ENCODE measurements at places on chromosomes 4 and X.

- no peak for DNase-seq
Measured at GRCh38 chrX:113001836-113002235, 161.2 kb upstream of the AMOT start.

DNA sequence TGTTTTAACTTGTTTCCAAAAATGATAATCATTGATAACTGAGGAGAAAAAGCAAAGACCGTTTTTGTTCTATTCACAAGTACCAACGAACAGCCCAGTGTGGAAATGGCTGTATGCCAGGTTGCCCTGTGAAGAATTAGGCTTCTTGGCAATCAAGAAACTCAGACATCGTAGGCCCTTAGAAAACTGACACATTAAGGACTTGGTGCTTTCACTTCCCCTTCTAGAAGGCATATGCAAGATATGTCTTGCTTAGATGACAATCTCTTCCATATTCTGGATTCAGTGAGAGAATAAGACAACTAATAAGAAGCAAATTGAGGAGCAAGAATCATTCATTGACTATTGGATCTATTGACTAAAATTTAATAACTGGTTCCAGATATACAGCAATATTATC, 56.6 kb downstream of the ANAPC10 start:
- DNase-seq = no peak

DNA sequence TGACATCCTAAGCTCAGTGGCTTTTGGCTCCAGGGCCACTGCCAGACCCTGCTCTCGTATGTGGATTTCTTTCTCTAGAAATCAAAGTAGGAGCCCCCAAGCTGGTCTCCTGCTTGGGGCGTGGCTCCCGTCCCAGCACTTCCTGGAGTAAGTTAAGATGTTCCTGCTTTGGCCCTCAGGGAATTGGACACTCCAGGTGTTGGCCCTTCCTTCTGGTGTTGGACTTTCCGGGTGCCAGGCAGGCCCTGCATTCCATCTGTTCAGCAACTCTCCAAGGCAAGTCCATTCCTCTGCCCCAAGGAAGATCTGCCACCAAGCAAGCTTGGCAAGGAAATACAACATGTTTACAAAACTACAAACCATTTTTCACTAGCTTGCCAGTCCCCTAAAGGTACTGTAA, 22.1 kb upstream of the GPC4 start:
- no peak for DNase-seq

GRCh38 chr4:138698641-138699040, 316.9 kb upstream of the NOCT start:
- no peak for DNase-seq

GRCh38 chr4:154457471-154457870, 34.1 kb downstream of the DCHS2 start:
- no peak for DNase-seq

GRCh38 chrX:52078131-52078530, 9.1 kb upstream of the MAGED4B start:
- DNase-seq = no peak

DNA sequence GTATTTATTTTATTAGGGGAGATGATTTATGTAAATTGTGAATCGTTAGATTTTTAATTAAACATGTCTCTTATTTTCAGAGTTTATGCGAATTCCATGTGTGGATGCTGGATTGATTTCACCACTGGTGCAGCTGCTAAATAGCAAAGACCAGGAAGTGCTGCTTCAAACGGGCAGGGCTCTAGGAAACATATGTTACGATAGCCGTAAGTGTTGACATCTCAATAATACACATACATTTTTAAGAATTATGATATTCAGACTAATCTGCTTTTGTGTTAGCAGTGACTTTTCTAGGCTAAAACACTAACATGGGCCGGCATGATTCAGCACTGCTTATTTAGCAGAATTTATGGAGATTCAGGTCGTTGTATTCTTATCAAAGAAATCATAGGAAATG, 91.2 kb downstream of the RAP1GDS1 start:
- DNase-seq = no peak

DNA sequence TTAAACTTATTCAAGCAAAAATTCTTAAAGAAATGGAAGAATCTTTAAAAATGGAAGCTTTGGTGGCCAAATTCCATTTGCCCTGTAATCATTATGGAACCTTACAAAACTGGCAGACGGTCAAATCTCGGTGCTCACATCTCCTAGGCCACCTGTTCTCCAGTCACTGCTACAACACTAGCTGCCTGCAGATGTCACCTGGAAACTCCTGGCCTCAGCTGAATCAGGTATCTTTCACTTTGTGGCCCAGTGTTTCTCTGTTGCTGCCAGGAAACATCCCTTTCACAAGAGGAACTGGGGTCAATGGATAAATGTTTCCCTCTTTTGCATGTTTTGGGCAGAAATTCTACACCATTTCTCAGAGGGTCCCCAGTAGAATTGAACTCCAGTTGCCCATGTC, 4.2 kb upstream of the CXCL3 start:
- no peak for DNase-seq

DNA sequence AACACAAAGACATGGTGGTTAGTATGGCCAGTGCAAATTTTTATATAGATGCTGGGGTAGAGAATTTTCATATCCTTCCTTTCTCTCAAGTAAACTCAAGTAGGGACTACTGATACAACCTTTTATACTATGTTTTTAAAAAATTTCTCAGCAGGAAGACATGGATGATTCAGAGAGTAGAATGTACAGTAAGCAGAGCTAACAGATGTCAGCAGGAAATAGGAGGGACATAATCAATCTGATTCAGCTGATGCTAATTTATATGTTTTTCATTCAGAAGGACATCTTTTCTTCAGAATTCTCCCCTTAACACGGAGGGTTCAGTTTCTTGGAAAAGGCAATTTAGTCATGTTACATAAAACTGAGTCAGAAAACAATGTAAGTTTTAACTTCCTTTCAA, 95.4 kb downstream of the GRIA2 start:
- DNase-seq = no peak

DNA sequence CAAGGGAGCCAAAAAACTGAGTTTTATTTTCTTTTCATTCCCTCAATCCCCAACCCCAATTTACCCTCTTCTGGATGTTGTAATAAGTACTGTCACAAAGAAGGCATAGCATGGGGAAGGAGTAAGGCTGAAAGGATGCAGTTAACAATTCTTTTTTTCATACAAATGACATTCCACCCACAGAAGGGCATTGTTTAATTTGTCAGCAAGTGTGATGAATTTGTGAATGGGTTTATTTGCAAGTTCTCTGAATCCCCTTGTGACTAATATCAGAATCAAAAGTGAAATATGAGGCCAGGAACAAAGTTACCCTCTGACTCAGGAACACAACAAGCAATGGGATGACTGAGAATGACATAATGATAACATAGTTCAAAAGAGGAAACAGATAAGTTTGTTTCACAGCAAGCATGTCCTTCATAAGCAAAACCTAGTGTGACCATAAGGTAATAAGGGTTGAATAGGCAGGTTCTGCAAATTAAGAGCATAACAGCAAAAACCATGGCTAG, 2.1 kb downstream of the GEMIN8 start:
- peak; percentile 38 for DNase-seq

DNA sequence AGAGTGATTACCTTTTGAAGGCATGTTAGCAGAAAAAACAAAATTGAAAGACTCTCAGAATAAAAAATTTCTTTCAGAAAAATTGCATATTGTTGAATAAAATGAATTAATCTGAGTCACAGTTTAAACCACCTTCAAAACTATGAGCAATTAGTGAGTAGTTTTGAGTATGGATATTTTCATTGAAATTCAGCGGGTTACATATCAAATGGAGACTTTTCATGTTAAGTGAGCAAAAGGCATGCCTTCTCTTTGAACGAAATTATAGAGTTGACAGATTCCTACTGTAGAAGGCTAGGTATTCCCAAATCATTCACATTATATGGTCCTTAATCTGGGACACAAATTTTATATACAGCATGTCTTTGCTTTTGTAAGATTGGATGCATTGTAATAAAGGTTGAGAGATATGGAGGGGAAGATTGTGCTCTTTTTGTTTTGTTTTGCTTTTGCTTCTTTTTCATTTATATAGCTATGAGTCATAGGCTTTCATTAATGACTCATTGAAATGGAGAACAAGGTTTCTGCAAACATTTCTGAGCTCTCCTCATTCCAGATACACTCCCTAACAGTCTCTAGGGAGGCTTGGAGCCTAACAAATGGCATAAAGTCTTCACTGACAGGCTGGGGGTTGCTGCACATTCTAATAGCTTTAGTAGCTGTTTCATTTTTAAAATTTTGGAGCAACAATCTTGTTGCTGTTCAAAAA, 21.6 kb downstream of the PCDH18 start:
- DNase-seq = peak; percentile 65

GRCh38 chr4:5720980-5721379, 10.0 kb downstream of the EVC start:
- no peak for DNase-seq

- no peak for DNase-seq
Measured at GRCh38 chr4:72591547-72592454, 22.8 kb upstream of the ADAMTS3 start.

DNA sequence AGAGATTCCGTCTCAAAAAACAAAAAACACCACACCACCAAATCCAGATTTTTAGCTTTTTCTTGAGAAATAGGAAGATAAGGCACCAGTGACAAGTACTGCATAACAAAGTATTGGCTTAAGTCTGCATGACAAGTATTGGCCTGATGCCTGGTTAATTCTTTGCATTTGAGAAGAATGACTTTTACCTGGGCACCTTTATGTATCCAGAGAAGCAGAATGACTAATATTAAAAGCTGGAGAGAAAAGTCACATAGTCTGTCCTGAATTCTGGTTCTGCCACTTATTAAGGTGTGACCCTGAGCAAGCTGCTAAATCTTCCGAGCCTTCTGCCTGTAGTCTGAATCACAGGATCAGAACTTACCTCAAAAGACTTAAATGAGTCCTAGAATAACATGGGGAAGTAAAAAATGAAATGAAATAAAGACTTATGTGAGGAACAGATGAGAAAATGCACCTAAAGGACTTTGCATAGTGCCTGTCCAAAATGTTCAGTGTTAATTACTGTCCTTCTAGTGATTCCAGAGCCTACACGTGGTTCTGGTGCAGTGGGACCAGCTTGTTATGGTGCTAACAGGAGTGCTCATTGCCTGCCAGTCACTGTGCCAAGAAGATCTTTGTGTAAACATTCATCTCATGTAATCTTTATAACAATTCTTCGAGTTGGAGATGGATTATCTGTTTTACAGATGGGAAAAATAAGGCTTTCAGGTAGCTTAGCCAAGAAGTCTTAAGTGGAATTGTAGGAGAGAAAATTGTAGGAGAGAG, 31.6 kb downstream of the UGDH start:
- DNase-seq = peak; percentile 55

DNA sequence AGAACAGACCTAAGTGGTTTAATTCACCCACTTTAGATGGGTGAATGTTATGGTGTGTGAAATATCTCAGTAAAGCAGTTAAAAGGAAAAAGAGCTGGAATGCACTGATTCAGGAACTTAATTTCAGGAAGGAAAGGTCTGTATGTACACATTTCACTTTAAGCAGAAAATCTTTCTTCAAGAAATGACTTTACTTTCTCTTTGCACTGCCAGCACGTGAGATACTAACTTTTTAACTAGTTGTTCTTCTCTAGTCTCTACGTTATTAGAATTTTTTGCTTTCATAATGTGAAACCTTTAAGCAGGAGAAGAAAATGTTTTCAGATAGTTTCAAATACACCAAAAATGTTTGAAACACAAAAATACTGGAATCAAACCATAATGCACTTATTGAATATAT, 18.8 kb downstream of the C4orf46 start:
- no peak for DNase-seq

GRCh38 chr4:56147371-56147770, 198.6 kb downstream of the CEP135 start:
- DNase-seq = no peak

- no peak for DNase-seq
Measured at GRCh38 chr4:103845075-103845474, 125.3 kb upstream of the TACR3 start.

GRCh38 chr4:81424336-81424735, 47.4 kb downstream of the RASGEF1B start:
- DNase-seq = peak; percentile 34

GRCh38 chr4:53195815-53196661, 169.8 kb downstream of the SCFD2 start:
- no peak for DNase-seq

DNA sequence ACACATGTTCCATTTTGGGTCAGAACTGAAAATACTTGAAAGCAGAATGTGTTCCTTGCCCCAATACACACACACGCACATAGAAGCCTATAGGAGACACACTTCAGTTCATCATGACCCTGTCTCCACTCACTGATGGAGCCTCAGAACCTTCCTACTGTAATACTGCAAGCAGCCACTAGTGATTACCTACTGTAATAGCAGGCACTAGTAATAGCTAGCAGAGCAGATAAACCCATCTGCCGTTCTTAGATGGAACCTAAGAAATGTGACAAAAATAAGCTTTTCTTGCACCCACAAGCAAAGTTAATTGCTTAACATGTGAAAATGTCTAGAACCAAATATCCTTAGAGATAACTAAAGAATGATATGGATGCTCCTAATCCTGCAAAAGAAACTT, 13.6 kb downstream of the AMTN start:
- no peak for DNase-seq

- DNase-seq = no peak
Measured at GRCh38 chrX:17370191-17370590, 4.8 kb upstream of the NHS start.

GRCh38 chr4:155694100-155694785, 27.6 kb downstream of the GUCY1A1 start:
- no peak for DNase-seq

GRCh38 chr4:17134565-17134964, 236.1 kb upstream of the LDB2 start:
- no peak for DNase-seq

GRCh38 chrX:16702700-16703599, 9.5 kb downstream of the CTPS2 start:
- DNase-seq = no peak

DNA sequence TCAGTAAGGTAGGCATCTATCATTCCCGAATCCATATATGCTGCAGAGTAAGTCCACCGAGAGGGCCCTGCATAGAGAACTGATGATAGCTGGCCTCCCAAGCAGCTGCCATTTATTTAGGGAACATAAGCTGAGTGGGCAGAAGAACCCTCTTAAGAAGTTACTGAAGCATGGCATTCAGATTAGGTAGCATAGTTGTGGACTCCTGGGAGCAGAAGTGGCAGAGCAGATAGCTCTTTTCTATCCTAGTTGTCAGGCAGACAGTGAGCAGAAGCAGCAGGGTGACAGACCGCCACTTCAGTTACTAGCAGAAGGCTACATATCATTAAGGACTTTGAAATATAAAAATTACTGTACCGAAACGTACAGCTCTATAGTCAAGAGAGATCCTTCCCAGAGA, 454.7 kb downstream of the PPP4R3C start:
- no peak for DNase-seq

DNA sequence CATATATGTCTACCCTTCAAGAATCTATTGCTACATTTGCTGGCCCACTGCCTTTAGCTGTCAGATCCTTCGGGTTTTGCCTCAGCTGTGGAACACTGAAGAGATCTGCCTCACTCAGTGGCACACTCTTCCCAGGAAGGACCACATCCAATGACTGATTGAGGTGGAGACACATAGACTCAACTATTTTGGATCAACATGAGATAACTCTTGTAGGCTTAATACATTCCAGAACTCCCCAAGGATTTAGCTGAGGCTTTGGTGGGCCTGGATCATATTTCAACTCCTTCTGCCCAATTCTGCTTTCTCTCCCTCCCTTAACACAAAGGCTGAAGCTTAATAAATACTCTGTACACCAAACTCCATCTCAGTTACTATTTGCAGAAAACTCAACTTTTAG, 100.5 kb downstream of the CORIN start:
- DNase-seq = no peak

- no peak for DNase-seq
Measured at GRCh38 chrX:9227276-9227675, 193.3 kb upstream of the FAM9B start.

GRCh38 chrX:38435130-38435529, 82.7 kb downstream of the OTC start:
- no peak for DNase-seq
